Activated naive CD8-positive, alpha-beta T cell treated with anti-CD3 and anti-CD28 coated beads, Interleukin-2, amount 10 ng/mL, durations not matched to agents 7 days and 5 days (primary cell): ENCODE measurements at places on chromosomes 12 and 14. TPM values are rescaled to one million over a fixed set of nuclear protein-coding genes. Genes with fewer than 3 reads are reported as not detected.

The SERPINA12 gene
- not detected for total RNA-seq

The PLA2G1B gene
- not detected for total RNA-seq

The MYH6 gene
- total RNA-seq, result not detected

The KIF21A gene
- total RNA-seq, result 19.6 TPM

The NOC4L gene
- total RNA-seq, result 29.3 TPM

The SERPINA6 gene
- total RNA-seq, result not detected

The GLIPR1 gene
- total RNA-seq, result 63.3 TPM

The AKAP6 gene
- 1.8 TPM for total RNA-seq

The CCDC38 gene
- total RNA-seq, result not detected

The LIN7A gene
- not detected for total RNA-seq

The INSM2 gene
- total RNA-seq, result not detected

The SMCO2 gene
- not detected for total RNA-seq

The CLEC1A gene
- total RNA-seq, result not detected

The ALDH2 gene
- 0.99 TPM for total RNA-seq

The CCDC197 gene
- not detected for total RNA-seq

GRCh38 chr14:103000291-103000921 is 56.9 kb downstream of the CDC42BPB start:
- no peak overlapping the region for H3K27ac ChIP-seq
- H3K4me1 ChIP-seq, result no peaks in the 10 kb centered on the region
- no peaks in the 10 kb centered on the region for H3K27me3 ChIP-seq
- H3K4me3 ChIP-seq, result no peak overlapping the region
- no peak for DNase-seq

- no peak for DNase-seq
- no peak overlapping the region for H3K27ac ChIP-seq
- H3K27me3 ChIP-seq, result no peaks in the 10 kb centered on the region
- no peak overlapping the region for H3K4me3 ChIP-seq
- no peaks in the 10 kb centered on the region for H3K4me1 ChIP-seq
Measured at GRCh38 chr12:17992002-17992656, 97.9 kb downstream of the RERGL start.

GRCh38 chr12:58803908-58804307 is 116.4 kb downstream of the LRIG3 start:
- no peak overlapping the region for H3K4me3 ChIP-seq
- no peaks in the 10 kb centered on the region for H3K27me3 ChIP-seq
- no peaks in the 10 kb centered on the region for H3K4me1 ChIP-seq

DNA sequence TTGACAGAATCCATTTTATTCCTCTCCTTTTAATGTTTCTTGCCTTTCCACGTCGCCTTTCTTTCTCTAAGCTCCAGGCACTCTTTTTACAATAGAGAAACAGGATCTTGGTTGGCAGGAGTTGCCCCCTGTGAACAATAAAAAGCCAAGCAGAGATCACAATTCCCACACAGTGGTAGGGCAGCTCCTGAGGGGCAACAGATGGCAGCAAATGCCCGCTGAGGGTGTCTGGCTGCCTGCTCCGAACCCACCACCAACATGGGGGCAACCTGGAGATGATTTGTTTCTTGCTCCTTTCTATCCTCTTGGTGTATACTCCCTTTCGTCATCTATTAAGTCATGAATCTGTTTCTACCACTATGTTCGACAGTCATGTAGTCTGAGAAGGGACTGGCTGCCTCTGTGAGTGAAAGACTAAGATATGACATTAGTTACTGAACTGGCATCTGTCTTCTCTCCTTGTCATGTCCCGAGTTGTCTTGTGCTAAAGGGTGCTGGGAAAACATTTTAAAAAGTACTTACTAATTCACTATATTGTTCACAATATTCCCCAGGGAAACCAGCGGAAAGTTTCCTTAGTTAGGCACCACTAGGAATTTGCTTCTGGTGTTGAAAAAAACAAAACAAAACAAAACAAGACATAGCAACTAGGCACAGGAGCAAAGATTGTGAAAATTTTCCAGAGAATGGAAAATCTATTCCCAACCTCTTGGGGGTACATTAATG is 170.1 kb downstream of the STXBP6 start:
- H3K36me3 ChIP-seq, result no peaks in the 10 kb centered on the region
- no peak for DNase-seq
- H3K4me3 ChIP-seq, result no peak overlapping the region
- H3K4me1 ChIP-seq, result no peaks in the 10 kb centered on the region
- peaks cover 14% of the 10 kb centered on the region for H3K27me3 ChIP-seq

DNA sequence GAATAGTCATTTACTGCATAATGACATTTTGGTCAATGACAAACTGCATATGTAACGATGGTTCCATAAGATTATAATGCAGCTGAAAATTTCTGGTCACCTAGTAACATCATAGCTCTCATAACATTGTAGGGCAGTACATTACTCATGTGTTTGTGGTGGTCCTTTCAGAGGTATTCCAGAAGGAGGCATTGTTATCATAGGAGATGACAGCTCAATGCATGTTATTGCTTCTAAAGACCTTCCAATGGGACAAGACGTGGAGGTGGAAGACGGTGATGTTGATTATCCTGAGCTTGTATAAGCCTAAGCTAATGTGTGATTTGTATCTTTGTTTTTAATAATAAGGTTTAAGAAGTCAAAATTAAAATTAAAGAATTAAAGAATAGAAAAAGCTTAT is 43.8 kb upstream of the TSPAN11 start:
- H3K27me3 ChIP-seq, result peaks cover 12% of the 10 kb centered on the region
- no peak for DNase-seq
- no peak overlapping the region for H3K27ac ChIP-seq
- no peak overlapping the region for H3K4me3 ChIP-seq

- H3K36me3 ChIP-seq, result no peaks in the 10 kb centered on the region
- H3K4me3 ChIP-seq, result no peak overlapping the region
- H3K27me3 ChIP-seq, result peaks cover 45% of the 10 kb centered on the region
Measured at GRCh38 chr14:63342371-63342770, 23.6 kb upstream of the GPHB5 start.

DNA sequence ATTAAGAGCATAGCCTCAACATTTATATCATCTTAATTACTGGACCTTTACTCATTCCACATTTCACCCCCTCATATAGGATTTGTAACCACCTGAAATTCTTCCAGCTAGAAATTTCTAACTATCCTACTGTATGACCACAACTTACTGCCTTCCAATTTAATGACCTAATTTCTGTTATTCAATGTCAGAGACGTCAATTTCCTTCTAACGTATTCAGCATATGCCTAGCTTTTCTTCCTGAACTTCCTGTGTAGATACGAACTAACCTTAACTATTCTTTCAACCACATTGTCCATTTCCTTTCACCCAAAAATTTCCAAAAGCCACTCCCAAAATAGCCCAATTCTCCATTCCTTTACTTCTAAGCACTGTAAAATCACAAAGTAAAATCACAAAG is 108.0 kb downstream of the EEA1 start:
- H3K4me1 ChIP-seq, result no peaks in the 10 kb centered on the region
- H3K27me3 ChIP-seq, result no peaks in the 10 kb centered on the region
- H3K27ac ChIP-seq, result no peak overlapping the region
- DNase-seq, result no peak
- H3K4me3 ChIP-seq, result no peak overlapping the region

- no peak overlapping the region for H3K4me3 ChIP-seq
- no peaks in the 10 kb centered on the region for H3K4me1 ChIP-seq
- DNase-seq, result no peak
- no peaks in the 10 kb centered on the region for H3K36me3 ChIP-seq
- H3K27ac ChIP-seq, result no peak overlapping the region
Measured at GRCh38 chr12:126551869-126552268, 1486.6 kb downstream of the AACS start.

GRCh38 chr12:120356567-120357030 is 12.4 kb downstream of the MSI1 start:
- H3K27me3 ChIP-seq, result peaks cover 32% of the 10 kb centered on the region
- DNase-seq, result peak; percentile 79
- H3K4me3 ChIP-seq, result no peak overlapping the region
- H3K4me1 ChIP-seq, result no peaks in the 10 kb centered on the region

- peaks cover 10% of the 10 kb centered on the region for H3K27me3 ChIP-seq
- peaks cover 27% of the 10 kb centered on the region for H3K4me1 ChIP-seq
- peak; percentile 78 for DNase-seq
- H3K4me3 ChIP-seq, result peak overlapping the region; percentile 65
- no peak overlapping the region for H3K27ac ChIP-seq
- no peaks in the 10 kb centered on the region for H3K36me3 ChIP-seq
Measured at GRCh38 chr12:47767216-47767724, 5.8 kb upstream of the SLC48A1 start.

- DNase-seq, result no peak
- H3K27ac ChIP-seq, result no peak overlapping the region
- H3K27me3 ChIP-seq, result no peaks in the 10 kb centered on the region
- no peaks in the 10 kb centered on the region for H3K36me3 ChIP-seq
- no peak overlapping the region for H3K4me3 ChIP-seq
- H3K4me1 ChIP-seq, result no peaks in the 10 kb centered on the region
Measured at GRCh38 chr12:86729739-86730138, 473.5 kb upstream of the MGAT4C start.

GRCh38 chr14:94356379-94357056 is 31.9 kb downstream of the SERPINA1 start:
- no peak for DNase-seq
- no peak overlapping the region for H3K27ac ChIP-seq
- no peak overlapping the region for H3K4me3 ChIP-seq
- H3K27me3 ChIP-seq, result peaks cover 35% of the 10 kb centered on the region

DNA sequence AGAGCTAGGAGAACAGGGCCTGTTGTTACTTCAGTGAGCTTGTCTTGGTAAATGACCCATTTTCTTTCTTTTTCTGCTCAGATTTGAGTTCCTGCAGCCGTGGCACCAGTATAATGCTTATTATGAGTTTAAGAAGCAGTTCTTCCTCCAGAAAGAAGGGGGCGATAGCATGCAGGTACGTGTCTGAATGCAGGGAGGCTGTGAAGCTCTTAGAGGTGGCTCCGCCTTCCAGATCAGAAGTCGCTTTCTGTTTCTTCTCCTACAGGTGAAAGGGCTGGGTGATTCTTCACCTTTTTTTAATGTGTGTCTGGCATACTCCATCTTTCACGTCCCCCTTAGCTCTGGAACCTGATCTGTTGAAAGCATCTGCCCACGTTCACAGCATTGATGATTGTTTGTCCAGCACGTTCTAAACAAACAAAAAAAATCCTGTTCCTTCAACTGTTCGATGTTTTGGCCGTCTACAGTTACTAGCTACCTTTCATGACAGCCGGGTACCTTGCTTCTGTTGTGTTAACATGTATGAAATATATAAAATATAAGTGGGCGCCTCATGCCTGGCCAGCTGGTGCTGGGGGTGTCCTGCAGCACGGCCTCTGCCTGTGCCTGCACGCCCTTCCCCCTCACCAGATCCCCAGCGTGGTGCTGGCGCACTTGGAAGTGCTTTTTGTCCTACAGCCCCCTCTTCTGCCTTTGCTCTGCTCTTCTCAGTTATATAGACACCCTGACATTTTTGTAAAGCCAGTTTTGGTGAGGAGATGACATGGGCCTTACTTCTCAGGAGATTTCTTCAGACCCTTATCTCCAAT is 44.6 kb downstream of the SFSWAP start:
- peaks cover 39% of the 10 kb centered on the region for H3K36me3 ChIP-seq
- no peak overlapping the region for H3K27ac ChIP-seq
- H3K4me3 ChIP-seq, result no peak overlapping the region
- no peaks in the 10 kb centered on the region for H3K27me3 ChIP-seq
- no peaks in the 10 kb centered on the region for H3K4me1 ChIP-seq

DNA sequence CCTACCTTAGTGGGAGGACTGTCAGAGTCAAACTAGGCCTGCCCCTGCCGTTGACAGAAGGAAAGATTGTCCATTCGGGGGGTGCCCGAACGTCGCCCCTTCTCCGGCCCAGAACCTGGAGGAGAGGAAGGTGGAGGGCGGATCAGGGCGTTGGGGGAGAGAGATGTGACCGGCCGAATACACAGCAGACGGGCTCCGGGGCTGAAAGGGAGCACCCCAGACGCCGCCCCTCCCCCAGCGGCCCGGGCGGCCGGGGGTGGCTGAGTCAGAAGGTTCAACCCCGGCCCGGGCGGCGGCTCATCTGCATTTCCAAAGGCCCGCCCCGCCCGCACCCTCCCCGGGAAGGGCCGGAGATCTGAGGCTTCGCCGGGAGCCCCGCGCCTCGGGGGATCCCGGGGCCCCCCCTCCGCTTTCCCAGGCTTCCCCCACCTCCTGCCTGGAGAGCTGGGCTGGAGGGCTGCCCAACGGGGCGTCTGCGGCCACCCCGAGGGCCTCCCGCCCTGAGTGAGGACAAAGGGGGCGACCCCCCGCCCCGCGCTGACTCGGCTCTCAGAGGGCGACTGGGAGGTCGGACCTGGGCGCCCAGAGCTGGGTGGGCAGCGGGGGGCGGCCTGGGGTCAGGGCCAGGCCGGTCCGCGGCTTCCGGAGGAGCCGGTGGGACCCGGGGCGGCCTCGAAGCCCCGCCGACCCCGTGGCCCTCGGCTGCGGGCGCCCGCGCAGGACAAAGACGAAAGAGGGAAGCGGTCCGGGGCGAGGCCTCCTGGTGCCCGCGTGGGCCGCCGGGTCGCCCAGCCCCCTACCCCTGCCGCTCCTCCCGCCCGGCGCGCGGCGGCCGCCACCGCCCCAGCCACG is 3.7 kb upstream of the SETD1B start:
- peaks cover 25% of the 10 kb centered on the region for H3K4me1 ChIP-seq
- H3K27ac ChIP-seq, result peak overlapping the region; percentile 89
- peaks cover 15% of the 10 kb centered on the region for H3K36me3 ChIP-seq
- peak; percentile 88 for DNase-seq
- no peaks in the 10 kb centered on the region for H3K27me3 ChIP-seq

GRCh38 chr12:1811281-1811947 is 9.0 kb upstream of the LRTM2 start:
- H3K4me3 ChIP-seq, result peak overlapping the region; percentile 59
- peak overlapping the region; percentile 52 for H3K27ac ChIP-seq
- DNase-seq, result no peak
- peaks cover 8% of the 10 kb centered on the region for H3K27me3 ChIP-seq
